ENCODE measurements at places on chromosomes 1 and 21.

DNA sequence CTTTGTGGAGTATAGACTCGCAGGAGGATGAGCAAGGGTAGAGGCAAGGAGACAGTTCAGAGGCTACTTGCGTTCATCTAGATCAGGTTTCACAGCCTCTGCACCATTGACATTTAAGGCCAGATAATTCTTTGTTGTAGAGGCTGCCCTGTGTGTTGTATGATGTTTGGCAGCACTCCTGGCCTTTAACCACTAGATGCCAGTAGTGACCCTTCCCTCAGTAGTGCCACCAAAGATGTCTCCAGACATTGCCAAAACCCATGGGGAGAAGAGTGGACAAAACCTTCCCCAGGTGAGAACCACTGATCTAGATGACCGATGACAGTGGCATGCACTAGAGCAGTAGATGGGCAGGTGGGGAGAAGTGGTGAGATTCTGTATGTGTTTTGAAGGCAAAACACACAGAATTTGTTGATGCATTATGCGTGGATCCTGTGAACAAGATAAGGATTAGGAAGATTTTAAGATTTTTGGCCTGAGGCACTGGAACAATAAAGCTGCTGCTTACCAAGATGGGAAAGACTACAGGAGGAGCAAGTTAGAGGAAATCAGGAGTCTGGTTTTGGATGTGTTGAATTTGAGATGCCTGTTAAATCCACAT is 9.9 kb upstream of the COG2 start:
- DNase-seq, result no peak

GRCh38 chr1:29569971-29570634 is 333.8 kb downstream of the PTPRU start:
- DNase-seq, result no peak

DNA sequence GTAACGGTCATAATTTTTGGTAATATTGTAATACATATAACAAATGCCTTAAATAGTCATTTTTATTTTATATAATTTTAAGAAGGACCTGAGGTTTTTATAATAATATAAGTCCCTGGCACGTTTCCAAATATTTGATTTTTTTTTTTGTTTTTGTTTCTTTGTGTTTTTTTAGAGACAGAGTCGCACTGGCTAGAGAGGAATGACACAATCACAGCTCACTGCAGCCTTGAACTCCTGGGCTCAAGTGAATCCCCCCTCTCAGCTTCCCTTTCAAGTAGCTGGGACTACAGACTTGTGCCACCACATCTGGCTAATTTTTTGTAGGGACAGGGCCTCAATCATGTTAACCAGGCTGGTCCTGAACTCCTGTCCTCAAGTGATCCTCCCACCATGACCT is 29.7 kb downstream of the ARHGAP29 start:
- DNase-seq, result no peak

DNA sequence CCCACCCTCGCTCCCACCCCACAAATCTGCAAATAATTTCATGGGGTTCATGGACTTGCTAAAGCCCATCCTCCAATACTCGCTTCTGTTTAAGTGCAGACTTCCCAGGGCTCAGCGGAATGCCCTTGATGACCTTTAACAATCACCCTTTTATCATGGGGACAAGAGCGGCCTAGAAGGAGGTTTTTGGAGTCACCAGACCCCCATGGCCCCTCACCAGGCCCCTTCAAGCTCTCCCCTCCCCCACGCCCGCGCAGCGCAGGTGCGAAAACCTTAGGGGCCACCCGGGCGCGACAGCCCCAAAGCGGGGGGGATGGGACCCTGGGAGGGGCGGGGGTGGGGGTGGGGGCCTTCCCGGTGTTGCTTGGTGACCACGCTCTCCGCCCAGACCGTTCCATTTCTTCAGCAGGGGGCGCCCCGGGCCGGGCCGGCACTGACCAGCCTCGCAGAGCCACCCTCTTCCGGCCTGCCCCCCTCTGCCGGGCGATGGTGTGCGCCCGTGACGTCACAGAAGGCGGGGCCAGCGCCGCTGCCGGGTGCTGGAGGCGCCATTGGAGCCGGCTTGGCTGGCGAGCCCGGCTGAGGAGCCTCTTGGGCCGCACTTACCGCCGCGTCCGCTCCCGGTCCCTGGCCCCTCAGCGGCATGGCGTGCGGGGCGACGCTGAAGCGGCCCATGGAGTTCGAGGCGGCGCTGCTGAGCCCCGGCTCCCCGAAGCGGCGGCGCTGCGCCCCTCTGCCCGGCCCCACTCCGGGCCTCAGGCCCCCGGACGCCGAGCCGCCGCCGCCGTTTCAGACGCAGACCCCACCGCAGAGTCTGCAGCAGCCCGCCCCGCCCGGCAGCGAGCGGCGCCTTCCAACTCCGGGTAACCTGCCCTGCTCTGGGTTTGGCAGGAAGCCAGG is at the start of gene AKIRIN1:
Gene AKIRIN1 (plus strand): TSS at position 539 of the 900 bp plus-strand sequence. CDS start 105 bp downstream, at position 644.
- DNase-seq, result peak; percentile 89

- no peak for DNase-seq
These were observed at the start of gene GJB3 for GRCh38 chr1:34781071-34781843. TSS of gene GJB3 (plus strand) at chr1:34781214. CDS start at chr1:34784763, 3,549 bp downstream.

GRCh38 chr1:90969241-90969640 is 52.6 kb downstream of the ZNF644 start:
- DNase-seq, result no peak

GRCh38 chr21:45018131-45019075 is 56.0 kb upstream of the ADARB1 start:
- DNase-seq, result no peak

DNA sequence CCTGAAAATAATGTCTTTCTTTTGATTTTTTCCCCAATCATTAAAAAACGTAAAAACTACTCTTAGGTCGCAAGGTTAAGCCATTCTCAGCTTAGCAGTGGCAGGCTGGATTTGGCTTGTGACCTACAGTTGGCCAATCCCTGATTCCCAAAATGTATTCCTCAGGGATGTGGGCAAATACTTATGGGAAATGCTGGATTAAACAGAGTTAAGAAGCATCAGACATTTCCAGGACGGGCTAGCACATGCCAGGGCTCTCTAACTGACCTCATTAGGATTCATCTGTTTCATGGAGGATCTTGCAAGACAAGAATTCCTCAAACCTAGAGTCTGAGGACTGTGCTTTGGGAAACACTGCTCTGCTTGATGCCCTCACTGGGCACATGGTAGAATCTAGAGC is 982 bp upstream of the IL24 start:
- DNase-seq, result no peak

GRCh38 chr1:47393141-47393540 is 22.9 kb upstream of the FOXE3 start:
- DNase-seq, result no peak

- no peak for DNase-seq
These were observed 4.8 kb upstream of the TMCO1 start for GRCh38 chr1:165773324-165773965.

- DNase-seq, result no peak
These were observed 109.8 kb downstream of the DUSP10 start for GRCh38 chr1:221632072-221632471.

DNA sequence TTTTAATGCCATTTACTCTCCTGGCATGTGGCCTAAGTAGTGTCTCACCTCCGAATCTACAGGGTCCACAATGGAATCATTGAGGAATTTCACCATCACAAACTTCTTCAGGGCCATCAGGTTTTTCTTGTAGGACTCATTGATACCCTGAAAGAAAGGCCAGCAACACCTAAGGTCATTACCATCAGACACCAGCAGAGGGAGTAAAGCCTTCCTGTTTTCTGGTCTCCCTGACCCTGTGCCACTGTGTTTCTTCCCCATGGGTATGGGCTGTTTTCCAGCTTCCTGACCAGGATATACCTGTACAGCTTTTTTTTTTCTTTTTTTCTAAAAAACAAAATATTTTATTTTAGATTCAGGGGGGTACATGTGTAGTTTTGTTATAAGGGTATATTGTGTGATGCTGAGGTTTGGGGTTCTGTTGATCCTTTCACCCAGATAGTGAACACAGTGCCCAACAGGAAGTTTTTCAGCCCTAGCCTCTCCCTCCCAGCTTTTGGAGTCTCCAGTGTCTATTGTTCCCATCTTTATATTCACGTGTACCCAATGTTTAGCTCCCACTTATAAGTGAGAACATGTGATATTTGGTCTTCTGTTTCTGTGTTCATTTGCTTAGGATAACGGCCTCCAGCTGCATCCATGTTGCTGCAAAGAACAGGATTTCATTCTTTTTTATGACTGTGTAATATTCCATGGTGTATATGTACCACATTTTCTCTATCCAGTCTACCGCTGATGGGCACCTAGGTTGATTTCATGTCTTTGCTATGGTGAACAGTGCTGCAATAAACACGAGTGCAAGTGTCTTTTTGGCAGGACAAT is 18.3 kb downstream of the PPT1 start:
- peak; percentile 13 for DNase-seq

DNA sequence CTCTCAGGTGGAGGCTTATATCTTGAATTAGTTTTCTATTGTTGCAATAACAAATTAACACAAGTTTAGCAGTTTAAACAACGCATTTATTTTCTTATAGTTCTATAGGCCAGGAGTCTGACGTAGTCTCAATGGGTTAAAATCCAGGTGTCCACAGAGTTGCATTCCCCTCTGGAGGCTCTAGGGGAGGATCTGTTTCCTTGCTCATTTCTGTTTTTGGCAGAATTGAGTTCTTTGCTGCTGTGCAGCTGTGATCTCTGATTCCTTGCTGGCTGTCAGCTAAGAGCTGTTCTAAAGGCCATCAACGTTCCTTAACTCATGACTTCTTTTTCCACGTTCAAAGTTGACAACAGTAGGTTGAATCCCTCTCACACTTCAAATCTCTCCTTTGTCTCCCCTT is 31.8 kb downstream of the S100A10 start:
- DNase-seq, result no peak

GRCh38 chr1:117621316-117621715 is 15.5 kb downstream of the TENT5C start:
- no peak for DNase-seq

- no peak for DNase-seq
These were observed 8.7 kb downstream of the NFASC start for GRCh38 chr1:204879351-204879750.

GRCh38 chr1:197859024-197859423 is 43.4 kb upstream of the C1orf53 start:
- DNase-seq, result no peak

GRCh38 chr21:35609263-35609662 is 451.1 kb downstream of the SETD4 start:
- no peak for DNase-seq

DNA sequence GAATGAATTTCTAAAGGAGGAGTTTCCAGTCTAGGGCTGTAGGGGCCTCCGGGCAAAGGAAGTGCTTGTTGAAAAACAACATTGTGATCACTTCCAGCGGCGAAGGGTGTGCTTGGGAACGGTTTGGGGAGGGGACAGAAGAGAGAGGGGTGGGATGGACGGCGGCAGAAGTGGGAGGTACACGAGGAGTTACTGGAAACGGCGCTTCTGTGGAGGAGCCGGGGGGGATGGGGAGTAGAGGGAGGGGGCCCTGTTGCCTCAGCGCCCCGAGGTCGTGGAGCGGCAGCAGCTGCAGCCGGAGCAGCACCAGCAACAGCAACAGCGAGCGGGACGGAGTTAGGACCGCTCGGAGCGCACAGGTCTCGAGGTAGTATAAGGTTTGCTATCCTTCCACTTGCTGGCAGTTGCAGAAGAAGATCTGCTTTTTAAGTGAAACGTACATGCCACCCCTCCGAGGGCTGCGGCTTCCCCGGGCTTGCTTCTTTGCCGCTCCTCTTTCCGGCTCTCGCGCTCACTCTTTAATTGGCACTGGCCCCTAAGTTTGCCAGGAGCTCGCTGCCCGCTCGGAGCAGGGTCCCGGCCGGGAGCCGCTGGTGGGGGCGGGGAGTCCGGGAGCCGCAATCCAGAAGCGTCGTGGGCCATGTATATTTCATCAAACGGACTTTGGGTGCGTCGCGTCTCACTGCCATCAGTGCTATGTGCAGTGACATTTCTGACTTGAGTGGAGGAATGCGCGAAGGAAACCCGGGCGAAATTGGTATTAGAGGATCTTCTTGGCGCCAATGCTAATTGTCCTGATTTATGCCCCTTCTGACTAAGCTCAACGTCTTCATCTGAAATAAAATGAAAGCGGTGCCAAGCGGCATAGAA is 771 bp upstream of the NTNG1 start:
- DNase-seq, result peak; percentile 4

DNA sequence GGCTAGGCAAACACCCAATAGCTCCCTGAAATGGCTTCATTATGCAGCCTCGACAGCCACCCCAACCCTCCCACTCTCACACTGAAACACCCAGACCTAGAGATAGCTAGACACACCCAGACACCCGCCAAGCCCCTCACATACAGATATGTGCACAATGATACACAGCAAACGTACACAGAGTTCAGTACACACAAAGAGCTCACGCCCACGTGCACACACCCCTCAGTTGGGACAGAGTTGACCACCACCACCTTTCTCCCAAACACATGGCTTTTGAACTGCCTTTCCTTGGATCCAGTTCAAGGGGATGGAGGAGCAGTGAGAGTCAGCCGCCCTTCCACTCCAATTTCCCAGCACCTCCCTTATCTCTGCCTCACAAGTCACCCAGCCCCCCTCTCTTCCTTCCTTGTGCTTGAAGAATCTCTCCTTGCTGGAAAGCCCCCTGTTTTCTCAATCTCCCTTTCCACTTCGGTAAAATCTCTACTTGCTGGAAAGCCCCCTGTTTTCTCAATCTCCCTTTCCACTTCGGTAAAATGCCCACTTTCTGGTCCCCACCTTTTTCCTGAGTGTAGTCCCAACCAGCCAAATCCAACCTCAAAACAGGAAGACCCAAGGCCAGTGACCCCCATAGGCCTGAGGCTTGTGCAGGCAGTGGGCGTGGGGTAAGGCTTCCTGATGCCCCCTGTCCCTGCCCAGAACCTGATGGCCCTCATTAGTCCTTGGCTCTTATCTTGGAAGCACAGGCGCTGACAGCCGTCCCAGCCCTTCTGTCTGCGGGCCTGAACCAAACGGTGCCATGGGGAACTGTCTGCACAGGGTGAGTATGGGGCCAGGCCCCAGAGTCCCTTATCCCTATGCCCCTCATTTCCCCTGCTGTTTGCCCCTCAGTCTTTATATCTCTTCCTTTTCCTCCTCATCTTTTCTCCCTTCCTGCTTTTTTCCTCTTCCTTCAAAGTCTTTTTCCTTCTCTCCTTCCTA is at the start of gene ACKR1:
Gene ACKR1 (plus strand): TSS at position 715 of the 981 bp plus-strand sequence. CDS start 85 bp downstream, at position 800.
- DNase-seq, result no peak

GRCh38 chr1:86714159-86714558 is 9.8 kb downstream of the SH3GLB1 start:
- DNase-seq, result no peak

DNA sequence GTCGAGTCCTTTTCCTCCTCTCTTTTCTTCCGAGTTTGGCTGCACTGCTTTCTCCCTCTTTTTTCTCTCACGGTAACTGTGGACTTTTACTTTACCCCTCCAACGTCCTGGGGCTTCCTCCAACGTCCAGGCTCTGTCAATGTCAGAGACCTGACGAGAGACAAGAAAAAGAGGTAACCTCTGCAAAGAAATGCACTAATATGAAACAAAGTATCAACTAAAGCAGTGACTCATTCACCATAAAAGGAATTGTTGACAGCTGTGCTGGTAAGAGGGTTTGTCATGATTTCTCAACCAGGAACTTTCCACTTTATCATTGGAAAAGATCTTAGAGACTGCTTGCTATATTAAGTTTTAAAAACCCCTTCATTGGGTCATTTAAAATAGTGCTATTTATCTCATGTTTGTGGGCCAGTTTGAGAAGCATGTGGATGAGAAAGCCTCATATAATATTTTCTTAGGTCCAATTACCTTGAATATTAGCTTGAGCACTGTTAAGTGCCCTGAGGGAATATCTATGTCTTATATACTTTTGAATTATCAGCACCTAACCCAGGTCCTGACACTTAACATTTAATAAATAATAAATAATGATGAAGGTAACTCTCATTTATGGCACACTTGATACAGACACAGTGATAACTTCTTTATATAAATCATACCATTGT is at the start of gene GBP2:
Gene GBP2 (minus strand): TSS at position 202 of the 668 bp plus-strand sequence. CDS start 4,148 bp downstream, outside the sequence.
- no peak for DNase-seq

GRCh38 chr21:33196941-33197374 is 32.8 kb upstream of the IFNAR2 start:
- DNase-seq, result peak; percentile 34

GRCh38 chr1:211653959-211654496 is 21.4 kb downstream of the NEK2 start:
- DNase-seq, result no peak

Measured in stimulated activated CD4-positive, alpha-beta T cell treated with anti-CD3 and anti-CD28 coated beads, TNF-alpha, amount 100 ng/mL, for 1 hour (primary cell).